ENCODE measurements at places on chromosomes 7 and 10.
A peak's percentile ranks its signal among the peaks of the same experiment; 100 is the strongest.

GRCh38 chr7:84744385-84744784 is 442.5 kb downstream of the SEMA3D start:
- DNase-seq: no peak

GRCh38 chr7:11315666-11316258 is 342.1 kb downstream of the PHF14 start:
- DNase-seq: no peak

DNA sequence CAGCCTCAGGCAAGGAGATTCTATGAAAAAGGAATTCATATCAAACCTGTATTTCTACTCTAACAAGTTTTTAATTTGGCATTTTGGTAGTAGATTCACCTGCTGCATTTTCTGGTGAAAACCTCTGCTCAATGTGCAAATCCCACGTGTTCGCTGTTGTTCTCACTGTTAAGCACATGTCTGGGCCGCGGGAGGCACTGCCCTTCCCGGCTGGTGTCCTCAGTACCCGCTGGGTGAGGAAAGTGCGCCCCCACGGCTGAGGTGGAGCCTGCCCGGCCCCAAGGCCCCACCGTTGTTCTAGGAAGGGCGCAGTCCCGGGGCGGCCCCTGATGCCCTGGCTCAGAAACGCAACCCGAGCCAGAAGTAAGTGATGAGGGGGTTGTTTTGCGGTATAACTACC is 193.4 kb upstream of the VWC2 start:
- no peak for DNase-seq

DNA sequence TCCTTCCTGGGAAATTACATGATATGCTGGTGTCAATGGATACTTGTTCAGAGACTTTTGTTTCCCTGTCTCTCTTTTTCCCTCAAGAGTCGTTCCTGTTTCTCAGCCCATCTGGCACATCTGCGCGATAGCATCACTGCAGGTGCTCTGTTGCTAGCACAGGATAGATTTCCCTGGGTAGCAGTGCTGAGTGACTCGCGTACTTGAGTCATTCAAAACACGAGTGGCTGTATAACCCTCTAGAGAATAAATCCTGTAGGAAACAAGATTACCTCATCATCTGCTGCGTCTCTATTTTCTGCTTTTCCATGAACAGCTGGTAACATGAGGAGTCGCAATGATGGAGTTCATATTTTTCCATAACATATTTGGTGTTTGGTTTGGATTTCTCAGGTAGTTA is 452.0 kb upstream of the FZD8 start:
- DNase-seq: peak; percentile 48

- DNase-seq: no peak
These were observed 35.2 kb upstream of the HECW1 start for GRCh38 chr7:43077285-43077684.

DNA sequence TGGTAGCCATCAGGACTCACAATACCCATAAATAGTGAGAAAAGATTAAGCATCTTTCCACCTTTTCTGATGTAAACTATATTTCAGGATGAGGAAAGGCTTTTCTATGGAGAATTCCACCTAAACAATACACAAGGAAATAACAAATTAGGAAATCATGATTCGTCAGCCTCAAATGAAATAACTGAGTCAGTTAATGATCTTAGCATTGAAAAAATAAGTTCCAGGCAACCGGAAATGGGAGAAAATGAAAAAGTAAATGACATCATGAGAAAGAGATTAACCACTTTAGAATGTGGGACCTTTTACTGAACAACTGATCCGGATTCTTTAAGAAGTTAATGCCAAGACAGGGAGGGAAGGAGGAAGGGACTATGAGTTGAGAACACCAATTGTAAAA is 742.3 kb downstream of the TNS3 start:
- peak; percentile 46 for DNase-seq

DNA sequence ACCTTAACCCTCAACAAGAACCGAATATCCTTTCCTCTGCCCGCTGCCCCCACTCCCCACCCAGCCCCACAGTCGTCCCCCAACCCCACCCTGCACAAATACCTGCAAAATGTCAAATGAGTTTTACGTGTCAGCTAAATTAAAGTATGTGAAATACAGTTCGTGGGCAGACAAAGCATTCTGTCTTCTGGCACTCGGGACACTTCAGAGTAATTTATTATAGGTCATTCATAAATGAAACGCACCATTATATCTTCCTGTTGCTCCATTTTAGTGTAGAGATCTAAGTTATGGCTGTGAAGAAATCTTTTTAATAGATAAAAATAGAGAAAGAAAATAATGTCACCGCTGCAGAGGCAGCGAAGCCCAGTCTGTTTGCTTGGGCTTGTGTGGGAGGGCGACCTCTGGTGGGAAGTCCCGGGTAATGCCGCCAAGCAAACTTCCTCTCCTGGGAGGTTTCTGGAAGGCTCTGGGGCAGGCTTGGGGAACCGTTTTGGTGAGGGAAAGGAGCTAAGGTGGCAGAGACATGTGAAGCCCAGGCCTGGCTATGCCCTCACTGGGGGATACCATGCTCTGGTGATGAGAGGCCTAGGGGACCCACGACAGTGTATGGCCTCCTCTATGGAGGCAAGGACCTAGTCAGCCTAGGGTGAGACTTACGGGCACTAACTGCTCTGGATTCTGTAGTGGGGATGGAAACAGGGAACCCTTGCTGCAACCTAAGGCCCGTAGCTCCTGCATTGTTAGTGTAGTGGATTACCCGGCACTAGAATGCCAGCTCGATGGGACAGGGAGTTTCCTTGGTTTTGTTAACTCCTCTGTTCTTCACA is 604.9 kb downstream of the LRMDA start:
- DNase-seq: peak; percentile 39

DNA sequence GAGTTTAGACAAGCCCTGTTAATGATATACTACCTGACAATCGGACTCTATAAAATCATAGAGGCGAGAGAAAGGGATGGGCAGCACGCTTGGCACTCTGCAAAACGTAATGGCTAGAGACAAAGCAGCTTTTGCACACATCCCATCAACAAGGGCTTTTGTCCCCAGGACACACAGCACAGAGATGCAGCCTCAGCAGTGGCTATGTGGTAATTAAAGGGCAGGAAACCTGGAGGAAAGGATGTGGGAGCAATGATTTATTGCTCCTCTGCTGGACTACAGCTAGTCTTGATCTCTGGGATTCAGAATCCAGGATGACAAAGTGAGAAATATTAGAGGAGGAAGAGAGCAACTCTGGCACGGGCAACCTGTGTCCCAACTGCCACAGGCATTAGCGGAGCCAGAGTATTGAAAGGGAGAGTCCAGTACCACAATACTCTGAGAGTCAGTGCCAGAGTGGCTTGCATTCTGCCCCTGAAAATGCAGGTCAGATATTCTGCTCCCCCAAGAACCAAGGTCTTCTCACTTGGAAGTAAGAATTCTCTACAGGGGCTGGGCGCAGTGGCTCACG is 96.5 kb downstream of the ARMH3 start:
- no peak for DNase-seq

GRCh38 chr7:140153666-140154161 is 23.1 kb downstream of the KDM7A start:
- DNase-seq: no peak

DNA sequence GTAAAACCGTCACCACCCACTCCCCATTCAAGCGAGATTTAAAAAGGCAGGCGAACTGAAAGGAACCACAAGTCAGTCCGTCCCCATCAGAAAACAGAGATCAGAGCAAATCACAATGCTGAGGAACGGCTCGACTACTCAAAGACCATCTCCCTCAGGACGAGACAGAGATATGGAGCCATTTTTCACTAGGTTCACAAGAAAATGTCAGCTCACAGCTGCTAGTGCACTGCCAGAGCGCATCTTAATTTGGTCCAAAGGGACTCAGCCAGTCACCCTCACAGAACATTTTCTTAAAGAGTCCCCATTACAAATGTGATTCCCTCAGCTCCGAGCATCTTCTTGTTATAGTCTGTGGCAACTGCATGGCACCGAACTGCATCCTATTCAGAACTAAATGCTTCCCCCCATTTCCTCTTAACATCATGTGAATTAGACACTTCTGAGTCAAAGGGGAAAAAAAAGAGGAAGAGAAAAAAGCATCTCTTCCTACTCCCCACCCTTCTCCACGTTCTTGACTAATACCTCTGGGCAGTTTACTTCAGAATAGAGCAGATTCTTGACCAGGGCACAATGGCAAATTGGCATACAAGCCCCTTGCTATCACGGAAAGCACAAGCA is 683.9 kb downstream of the MAGI2 start:
- DNase-seq: peak; percentile 29

- no peak for DNase-seq
These were observed 237.4 kb upstream of the SEMA3D start for GRCh38 chr7:85424298-85424697.

DNA sequence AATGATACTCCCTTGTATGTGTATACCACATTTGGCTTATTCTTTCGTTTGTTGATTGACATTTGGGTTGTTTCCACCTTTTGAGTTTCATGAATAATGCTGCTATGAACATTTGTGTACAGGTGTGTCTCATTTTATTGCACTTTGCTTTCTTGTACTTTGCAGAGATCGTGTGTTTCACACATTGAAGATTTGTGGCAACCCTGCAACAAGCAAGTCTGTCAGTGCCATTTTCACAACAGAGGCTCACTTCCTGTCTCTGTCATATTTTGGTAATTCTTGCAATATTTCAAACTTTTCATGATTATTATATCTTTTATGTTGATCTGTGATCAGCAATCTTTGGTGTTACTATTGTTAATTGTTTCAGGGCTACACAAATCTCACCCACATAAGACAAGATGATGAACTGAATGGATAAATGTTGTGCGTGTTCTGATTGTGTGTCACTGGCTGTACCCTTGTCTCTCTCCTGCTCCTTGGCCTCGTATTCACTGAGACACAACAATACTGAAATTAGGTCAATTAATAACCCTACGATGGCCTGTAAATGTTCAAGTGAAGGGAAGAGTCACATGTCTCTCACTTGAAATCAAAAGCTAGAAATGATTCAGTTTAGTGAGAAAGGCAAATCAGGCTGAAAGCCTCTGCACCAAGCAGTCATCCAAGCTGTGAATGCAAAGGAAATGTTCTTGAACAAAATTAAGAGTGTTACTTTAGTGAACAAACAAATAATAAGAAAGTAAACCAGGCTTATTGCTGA is 133.6 kb upstream of the JCAD start:
- no peak for DNase-seq

- peak; percentile 7 for DNase-seq
These were observed 14.3 kb downstream of the MUC12 start for GRCh38 chr7:100983451-100984187.

- no peak for DNase-seq
These were observed 165.7 kb upstream of the MAGI2 start for GRCh38 chr7:79619216-79619615.

DNA sequence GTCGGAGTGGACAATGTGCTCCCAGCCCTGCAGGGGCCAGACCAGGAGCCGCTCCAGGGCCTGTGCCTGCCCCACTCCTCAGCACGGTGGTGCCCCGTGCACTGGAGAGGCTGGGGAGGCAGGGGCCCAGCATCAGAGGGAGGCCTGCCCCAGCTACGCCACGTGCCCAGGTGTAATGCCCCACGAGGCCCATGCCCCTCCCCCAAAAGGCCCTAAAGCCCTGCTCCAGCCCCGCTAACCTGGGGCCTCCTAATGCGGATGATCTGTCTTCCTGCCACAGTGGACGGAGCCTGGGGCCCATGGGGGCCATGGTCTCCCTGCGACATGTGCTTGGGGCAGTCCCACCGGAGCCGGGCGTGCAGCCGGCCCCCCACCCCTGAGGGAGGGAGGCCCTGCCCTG is 23.7 kb upstream of the ZNF862 start:
- DNase-seq: no peak

DNA sequence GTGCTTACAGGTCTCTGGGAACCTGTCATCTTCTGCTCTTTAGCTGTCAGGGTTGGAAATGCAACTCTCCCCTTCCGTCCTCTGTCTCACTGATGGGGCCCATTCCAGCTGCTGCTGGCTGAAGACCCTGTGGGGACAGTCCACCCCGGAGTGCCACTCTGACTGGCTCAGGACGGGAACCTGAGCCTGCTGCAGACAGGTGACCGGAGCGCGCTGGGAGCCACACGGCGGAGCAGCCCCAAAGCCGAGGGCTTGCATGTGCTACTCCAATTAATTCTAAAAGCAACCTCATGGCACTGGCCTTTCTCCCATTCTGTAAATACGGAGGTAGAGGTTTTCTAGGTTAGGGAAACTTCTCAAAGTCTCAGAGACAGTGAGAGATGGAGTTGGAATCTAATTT is 223.5 kb upstream of the PITRM1 start:
- DNase-seq: no peak

DNA sequence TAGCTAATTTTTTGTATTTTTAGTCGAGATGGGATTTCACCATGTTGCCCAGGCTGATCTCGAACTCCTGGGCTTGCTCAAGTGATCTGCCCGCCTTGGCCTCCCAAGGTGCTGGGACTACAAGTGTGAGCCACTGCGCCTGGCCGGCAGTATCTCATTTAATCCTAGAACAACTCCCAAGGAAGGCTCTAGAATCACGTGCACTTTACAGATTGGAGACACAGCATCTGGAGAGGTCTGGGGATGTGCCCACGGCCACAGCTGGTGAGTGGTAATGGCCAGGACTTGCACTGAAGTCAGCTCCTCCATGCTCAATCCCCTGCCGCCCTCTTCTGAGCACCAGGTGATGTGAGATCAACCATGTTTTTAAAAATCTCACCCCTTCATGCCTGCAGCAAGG is 43.1 kb downstream of the CARD11 start:
- DNase-seq: no peak

DNA sequence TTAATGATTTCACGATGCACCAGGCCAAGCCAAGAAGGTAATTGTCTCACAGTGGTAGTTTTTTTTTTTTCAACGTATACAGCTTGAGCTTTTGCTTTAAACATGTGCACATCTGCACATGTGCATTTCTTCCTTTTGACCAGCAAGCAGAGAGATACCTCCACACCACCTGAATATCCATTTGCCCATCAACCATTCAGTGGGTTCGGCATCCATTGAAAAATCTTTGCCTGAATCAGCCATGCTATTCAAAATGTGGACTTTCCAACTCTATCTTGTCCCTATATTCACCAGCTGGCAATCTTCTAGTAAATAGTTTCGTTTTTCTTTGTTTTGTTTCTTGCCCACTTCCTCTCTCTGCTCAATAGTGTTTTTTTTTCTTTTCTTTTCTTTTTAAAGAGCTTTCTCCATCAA is 7.7 kb upstream of the TRA2A start:
- no peak for DNase-seq

GRCh38 chr7:149719050-149719899 is 54.1 kb downstream of the ZNF467 start:
- DNase-seq: peak; percentile 71

GRCh38 chr7:56157238-56157790 is 41.1 kb upstream of the NUPR2 start:
- no peak for DNase-seq

Data from HCEC 1CT (cell line).